Left renal pelvis (tissue), 4 donors: ENCODE measurements at places on chromosomes 7 and 10. TPM values are rescaled to one million over a fixed set of nuclear protein-coding genes. Genes with fewer than 3 reads are reported as not detected.

Gene ZNF727
- 0.24 TPM for polyA plus RNA-seq

Gene WEE2
- polyA plus RNA-seq = 0.19 TPM

Gene DGKB
- 3.0 TPM for polyA plus RNA-seq

Gene OPN1SW
- polyA plus RNA-seq = 1.3 TPM

Gene SCART1
- 2.8 TPM for polyA plus RNA-seq

Gene AKR1D1
- not detected for polyA plus RNA-seq

Gene HMX2
- 1.3 TPM for polyA plus RNA-seq

Gene AGBL3
- polyA plus RNA-seq = 10.9 TPM

Gene ASNS
- 31.2 TPM for polyA plus RNA-seq

Gene FGFR2
- 102 TPM for polyA plus RNA-seq

Gene ARPC1B
- polyA plus RNA-seq = 40.2 TPM

Gene PON1
- 0.39 TPM for polyA plus RNA-seq

Gene WASL
- 76.7 TPM for polyA plus RNA-seq

Gene SPOCK2
- 157 TPM for polyA plus RNA-seq

Gene CLCN1
- 0.12 TPM for polyA plus RNA-seq

Gene CBLL1
- 28.4 TPM for polyA plus RNA-seq

Gene IDE
- 25.7 TPM for polyA plus RNA-seq

Gene AFAP1L2
- polyA plus RNA-seq = 29.2 TPM

Gene TMEM213
- 37.8 TPM for polyA plus RNA-seq

Gene GPR26
- not detected for polyA plus RNA-seq

Gene CREB5
- polyA plus RNA-seq = 9.1 TPM

Gene TMEM196
- not detected for polyA plus RNA-seq

Gene ANKRD61
- 1.4 TPM for polyA plus RNA-seq

Gene TUBB8
- polyA plus RNA-seq = 0.22 TPM

Gene MOGAT3
- 1.4 TPM for polyA plus RNA-seq

Gene IPMK
- polyA plus RNA-seq = 3.7 TPM
